ENCODE measurements at places on chromosomes 2 and 18.
A peak's percentile ranks its signal among the peaks of the same experiment; 100 is the strongest.

GRCh38 chr2:10150436-10150835 lies 27.9 kb downstream of the RRM2 start:
- DNase-seq, result no peak

GRCh38 chr2:120699292-120699691 lies 36.4 kb upstream of the GLI2 start:
- no peak for DNase-seq

GRCh38 chr2:156158808-156159207 lies 173.7 kb downstream of the NR4A2 start:
- no peak for DNase-seq

GRCh38 chr18:25144820-25145219 lies 207.1 kb downstream of the ZNF521 start:
- no peak for DNase-seq

GRCh38 chr18:77442393-77442792 lies 192.7 kb downstream of the GALR1 start:
- no peak for DNase-seq

- DNase-seq, result no peak
Observed at GRCh38 chr2:190435031-190435670, 27.0 kb downstream of the MFSD6 start.

- DNase-seq, result no peak
Observed at GRCh38 chr2:229884775-229885699, 36.8 kb downstream of the TRIP12 start.

GRCh38 chr2:197599285-197599965 lies 76.0 kb downstream of the RFTN2 start:
- DNase-seq, result peak; percentile 6

- no peak for DNase-seq
Observed at GRCh38 chr2:134335601-134336000, 81.7 kb downstream of the MGAT5 start.

- DNase-seq, result no peak
Observed at GRCh38 chr2:204306667-204307066, 238.6 kb upstream of the PARD3B start.

- no peak for DNase-seq
Observed at GRCh38 chr18:32668956-32669355, 103.9 kb downstream of the KLHL14 start.

- DNase-seq, result no peak
Observed at GRCh38 chr2:165757906-165758675, 36.0 kb downstream of the GALNT3 start.

DNA sequence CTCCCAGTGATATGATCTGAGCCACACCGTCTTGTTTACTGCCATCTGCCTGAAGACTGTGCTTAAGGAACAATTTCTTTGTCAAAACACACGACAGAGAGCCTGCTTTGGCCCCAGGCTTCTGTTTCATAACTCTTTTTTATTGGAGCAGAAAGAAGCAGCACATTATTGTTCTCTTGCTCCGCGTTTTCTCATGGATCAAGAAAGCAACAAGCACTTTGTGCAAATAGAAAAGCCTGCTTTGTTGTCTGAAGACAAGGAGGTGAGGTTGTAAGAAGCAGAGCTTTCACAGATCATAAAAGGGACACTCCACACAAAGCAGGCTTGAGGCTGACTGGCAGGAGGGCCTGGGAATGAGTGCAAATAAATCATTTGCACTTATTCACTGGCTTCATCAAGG lies 118.3 kb upstream of the FAM136A start:
- DNase-seq, result no peak

GRCh38 chr2:232315049-232315922 lies 63.3 kb upstream of the ALPP start:
- peak; percentile 61 for DNase-seq

- no peak for DNase-seq
Observed at GRCh38 chr2:49288113-49288705, 133.9 kb upstream of the FSHR start.

GRCh38 chr2:113976277-113976928 lies 86.5 kb downstream of the ACTR3 start:
- no peak for DNase-seq

DNA sequence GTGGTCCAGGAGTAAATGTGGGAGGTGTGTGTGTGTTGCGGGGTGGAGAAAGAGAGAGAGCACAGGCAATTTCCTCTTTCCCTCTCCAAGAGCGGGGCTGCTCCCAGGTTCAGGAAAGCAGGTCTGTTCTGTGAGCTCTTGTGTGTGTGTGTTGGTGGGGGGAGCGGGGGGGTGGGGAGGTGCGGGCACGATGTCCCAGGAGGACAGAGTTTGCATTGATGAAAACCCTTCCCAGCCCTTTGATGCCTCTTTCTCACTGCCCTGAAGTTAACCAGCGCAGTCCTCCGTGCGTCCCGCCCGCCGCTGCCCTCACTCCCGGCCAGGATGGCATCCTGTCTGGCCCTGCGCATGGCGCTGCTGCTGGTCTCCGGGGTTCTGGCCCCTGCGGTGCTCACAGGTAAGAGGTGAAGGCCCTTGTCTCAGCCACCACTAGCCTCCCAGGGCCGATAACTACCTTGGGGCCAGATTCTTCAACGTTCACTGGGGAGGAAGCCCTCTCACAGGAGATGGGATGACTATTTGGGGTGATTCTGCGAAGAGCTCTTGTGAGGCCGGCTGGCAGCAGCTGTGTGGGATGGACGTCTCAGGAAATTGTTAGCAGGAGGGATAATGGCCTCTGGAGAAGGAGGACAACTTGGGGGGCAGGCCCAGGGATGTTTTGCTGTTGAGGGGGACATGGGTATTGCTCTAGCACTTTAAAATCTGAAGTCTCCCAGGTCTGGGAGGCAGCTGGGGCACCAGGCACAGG lies at the start of gene SNORC:
TSS of gene SNORC (plus strand) at position 247 of the 748 bp plus-strand sequence. CDS start at position 325, 78 bp downstream.
- no peak for DNase-seq

Measured in stimulated activated CD4-positive, alpha-beta T cell treated with anti-CD3 and anti-CD28 coated beads, Interleukin-15, amount 100 ng/mL, for 48 hours (primary cell).